ENCODE measurements at places on chromosomes 3 and 15.

DNA sequence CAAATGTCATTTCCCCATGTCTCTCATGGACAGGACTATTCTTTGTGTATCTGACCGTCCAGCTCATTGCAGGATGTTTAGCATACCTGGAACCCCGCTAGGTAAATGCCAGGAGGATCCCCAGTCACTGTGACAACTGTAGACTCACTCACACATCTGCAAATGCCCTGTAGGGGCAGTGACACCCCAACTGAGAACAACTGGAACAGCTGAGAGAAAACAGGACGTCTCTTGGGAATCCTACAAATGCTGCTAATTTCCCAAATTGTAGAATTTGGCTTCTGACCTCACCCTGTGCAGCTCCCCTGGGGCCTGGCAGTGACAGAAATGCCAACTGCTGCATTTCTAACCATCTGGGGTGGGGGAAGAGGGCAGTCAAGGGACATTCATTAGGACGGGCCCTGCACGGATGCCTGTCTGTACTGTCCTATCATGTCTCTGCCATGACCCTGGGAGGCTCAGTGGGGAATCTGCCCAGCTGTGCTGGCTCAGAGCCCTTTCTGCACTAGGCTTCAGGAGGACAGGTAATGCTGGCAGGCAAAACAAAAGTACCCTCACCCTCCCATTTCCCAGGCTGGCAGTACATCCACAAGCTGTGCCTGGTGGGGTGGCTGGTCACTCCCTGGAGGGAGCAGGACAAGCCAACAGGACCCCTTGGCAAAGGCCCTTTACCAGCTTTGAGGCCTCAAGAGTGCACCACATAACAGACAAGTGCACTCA lies 30.4 kb downstream of the RAB6B start:
- no peak for DNase-seq

- DNase-seq: no peak
Measured at GRCh38 chr3:142977399-142977728, 13.9 kb upstream of the PAQR9 start.

DNA sequence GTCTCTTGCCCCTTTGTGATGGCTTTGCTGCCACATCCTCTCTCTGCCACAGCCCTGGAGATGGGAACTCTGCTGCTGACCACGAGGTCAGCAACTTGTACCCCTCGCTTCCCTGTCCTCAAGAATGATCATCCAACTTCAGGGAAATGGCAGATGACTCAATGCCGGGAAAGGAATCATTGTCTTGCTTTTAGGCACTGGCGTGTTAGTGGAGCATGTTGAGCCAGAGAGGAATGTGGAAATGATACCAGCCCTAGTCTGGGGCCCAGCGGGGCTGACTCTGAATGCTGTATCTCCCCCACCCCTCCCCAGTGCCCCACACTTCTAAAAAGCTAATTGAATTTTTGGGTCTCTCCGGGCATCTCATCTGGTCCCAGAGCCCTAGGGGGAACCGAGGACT lies 184.9 kb upstream of the BHLHE40 start:
- no peak for DNase-seq

DNA sequence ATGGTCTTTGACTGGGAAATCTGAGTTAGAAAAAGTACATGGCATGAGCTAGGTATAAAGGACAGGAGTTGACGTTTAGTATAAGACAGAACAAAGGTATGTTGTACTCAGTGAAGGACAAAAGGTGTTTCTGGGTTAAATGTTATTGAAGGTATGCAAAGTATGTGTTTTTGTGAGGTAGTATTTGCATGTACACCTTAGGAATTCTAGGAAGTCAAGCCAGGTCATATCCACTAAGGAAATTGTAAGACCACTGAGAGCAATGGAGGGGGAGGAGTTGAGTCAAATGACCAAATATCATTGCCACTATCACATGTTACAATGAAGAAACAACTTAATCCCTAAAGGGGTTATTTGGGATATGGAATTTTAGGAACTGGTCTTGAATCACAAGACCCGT lies 24.4 kb upstream of the TGFBR2 start:
- no peak for DNase-seq

GRCh38 chr3:10010878-10011465 lies 15.3 kb upstream of the FANCD2 start:
- peak; percentile 79 for DNase-seq

- no peak for DNase-seq
Measured at GRCh38 chr15:56045068-56045748, 51.8 kb upstream of the NEDD4 start.

GRCh38 chr3:97970156-97970555 lies 2.1 kb downstream of the RIOX2 start:
- no peak for DNase-seq

- no peak for DNase-seq
Measured at GRCh38 chr15:99099661-99100060, 5.2 kb upstream of the SYNM start.

- DNase-seq: no peak
Measured at GRCh38 chr15:62873203-62873602, 169.3 kb upstream of the TPM1 start.

GRCh38 chr15:65740148-65740547 lies 51.9 kb downstream of the DENND4A start:
- no peak for DNase-seq

- no peak for DNase-seq
Measured at GRCh38 chr3:134430174-134430573, 55.6 kb downstream of the ANAPC13 start.

- no peak for DNase-seq
Measured at GRCh38 chr3:131501949-131502348, 822 bp downstream of the MRPL3 start.

- DNase-seq: peak; percentile 29
Measured at GRCh38 chr15:34318277-34319079, 19.1 kb downstream of the SLC12A6 start.

GRCh38 chr3:151998744-151999143 lies 125.3 kb downstream of the SUCNR1 start:
- no peak for DNase-seq

DNA sequence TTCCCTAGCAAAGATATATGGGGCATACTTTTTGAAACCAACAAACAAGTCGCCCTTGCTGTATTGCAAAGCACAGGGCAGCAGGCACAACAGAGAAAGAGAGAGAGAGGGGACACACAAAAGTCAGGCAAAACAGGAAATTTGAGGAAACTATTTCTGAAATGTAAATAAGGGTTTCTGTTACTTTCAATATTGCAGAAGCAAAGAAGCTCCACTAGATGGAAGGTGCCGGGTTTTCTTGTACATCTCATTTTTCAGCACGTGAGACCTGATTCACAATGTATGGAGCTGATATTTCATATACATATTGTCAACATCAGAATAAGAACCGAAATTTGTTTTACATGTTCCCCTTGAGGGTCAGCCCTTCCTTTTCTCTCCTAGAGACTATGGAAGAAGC lies 127.4 kb downstream of the FOXP1 start:
- DNase-seq: peak; percentile 59

- no peak for DNase-seq
Measured at GRCh38 chr3:107782054-107782453, 259.3 kb downstream of the BBX start.

- no peak for DNase-seq
Measured at GRCh38 chr3:190381441-190381840, 6.5 kb upstream of the CLDN16 start.

DNA sequence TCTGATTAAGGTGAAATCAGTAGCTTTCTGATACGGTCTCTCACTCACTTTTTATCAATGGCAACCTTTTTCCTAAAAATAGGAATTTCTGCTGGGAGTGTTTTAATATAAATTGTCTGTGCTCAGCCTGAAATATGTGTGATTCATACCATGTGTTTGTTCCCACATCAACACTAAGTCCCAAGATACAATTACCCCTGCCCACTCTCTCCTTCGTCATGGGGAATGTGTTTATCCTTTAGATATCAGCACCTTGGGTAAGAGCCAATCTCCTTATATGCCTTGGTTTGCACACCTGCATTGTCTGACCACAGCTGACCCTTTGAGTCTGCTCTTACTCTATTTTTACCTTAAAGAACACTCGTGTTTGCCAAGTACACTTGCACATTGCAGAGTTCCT lies 356.4 kb downstream of the LPP start:
- DNase-seq: no peak

GRCh38 chr15:100892013-100892355 lies 12.4 kb downstream of the ALDH1A3 start:
- no peak for DNase-seq

DNA sequence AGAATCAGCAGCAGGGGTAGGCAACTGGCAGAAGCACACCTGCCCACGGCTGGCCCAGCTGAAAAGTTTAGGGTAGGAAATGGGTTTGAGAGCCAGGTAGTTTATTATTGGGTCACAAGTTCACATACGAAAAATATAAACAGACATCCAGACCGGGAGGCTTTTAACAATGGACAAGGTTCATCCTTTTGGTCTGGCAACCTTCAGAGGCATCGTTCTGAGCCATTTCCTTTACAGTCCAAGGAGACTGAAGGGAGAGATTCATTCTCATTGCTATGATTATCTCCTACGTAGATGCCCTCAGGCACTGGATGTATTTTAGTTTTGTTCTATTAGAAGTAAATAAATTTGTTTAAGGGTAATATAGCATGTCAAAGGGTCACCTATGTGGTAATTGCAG lies 248.0 kb upstream of the THBS1 start:
- no peak for DNase-seq

- no peak for DNase-seq
Measured at GRCh38 chr15:91508633-91509032, 344.9 kb upstream of the SLCO3A1 start.

GRCh38 chr15:40282147-40282868 lies 556 bp downstream of the ANKRD63 start:
- DNase-seq: peak; percentile 37

DNA sequence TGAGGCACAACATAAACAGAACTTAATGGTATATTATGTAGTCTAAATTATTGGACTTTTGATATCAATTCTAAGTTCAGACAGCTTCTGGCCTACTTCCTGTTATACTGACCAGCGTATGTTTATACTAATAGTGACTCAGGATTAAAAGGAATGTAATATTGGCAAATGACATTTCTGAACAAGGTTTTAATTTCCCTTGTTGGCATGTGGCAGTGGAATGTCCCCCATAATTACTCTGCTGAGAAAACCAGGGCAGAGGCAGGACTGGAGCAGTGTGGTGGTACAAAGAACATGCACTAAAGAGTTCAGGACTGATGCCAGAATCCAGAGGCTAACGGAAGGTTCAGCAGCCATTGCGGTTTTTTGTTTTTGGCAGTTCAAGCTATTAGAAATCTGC lies 184.0 kb downstream of the KCNAB1 start:
- no peak for DNase-seq

GRCh38 chr3:143206955-143207337 lies 87.4 kb downstream of the CHST2 start:
- DNase-seq: no peak

DNA sequence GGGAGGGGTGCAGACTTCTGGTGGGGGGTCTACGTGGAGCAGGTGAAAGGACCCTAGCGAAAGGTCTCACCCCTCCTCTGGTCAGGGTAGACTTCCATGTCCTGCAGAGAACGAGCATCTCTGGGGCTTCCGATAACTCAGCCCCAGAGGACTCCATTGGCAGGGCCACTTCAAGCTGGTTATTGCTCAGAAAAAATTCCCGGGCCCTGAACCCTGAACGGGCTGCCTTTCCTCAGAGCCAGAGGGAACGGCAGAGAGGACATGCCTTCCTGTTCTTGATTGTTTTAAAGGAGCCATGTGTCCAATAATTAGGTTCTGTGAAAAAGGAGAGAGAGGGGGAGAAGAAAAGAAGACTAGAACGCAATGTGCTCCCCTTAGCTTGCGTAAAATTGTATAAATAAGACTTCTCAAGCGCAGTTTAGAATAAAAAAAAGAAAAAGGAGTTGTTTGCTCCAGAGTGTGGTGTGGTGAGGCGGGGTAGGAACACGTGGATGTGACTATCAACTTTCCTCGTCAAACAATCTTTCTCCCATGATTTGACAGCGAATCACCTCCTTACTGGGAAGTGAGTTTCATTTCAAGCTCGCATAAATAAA lies 193.4 kb upstream of the UBE2E1 start:
- no peak for DNase-seq

- no peak for DNase-seq
Measured at GRCh38 chr3:187406927-187407326, 38.7 kb downstream of the RTP4 start.

- DNase-seq: no peak
Measured at GRCh38 chr3:126126286-126126685, 42.4 kb upstream of the SLC41A3 start.

DNA sequence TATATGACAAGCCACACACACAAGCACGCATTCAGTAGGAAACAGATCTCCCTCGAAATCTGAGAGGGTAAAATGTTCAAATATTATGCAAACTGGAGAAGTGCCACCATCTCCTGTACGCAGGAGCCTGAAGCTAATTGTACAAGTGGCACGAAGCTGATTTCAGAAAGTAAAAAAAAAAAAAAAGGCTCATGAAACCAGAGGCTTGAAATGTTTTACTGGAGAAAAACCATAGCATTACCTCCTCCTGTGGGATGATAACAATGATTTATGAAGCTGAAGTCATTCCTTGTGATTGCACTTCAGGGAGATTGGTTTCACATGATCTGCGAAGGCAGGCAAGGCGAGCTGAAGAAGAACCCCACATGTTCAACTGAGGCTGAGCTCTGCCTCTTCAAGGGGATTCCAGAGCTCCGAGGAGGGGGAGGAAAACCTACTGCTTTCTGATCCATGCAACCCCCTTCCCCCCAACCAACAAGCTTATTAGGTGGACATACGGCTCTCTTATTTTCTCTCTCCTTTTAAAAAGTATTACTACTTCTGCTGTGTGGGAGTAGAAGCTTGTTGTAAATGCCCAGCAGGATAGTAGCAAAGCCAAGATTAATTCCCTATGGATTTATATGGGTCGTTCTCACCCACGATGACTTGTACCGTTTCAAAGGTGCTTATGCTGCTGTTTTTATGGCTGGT lies 101.1 kb downstream of the GREM1 start:
- no peak for DNase-seq

DNA sequence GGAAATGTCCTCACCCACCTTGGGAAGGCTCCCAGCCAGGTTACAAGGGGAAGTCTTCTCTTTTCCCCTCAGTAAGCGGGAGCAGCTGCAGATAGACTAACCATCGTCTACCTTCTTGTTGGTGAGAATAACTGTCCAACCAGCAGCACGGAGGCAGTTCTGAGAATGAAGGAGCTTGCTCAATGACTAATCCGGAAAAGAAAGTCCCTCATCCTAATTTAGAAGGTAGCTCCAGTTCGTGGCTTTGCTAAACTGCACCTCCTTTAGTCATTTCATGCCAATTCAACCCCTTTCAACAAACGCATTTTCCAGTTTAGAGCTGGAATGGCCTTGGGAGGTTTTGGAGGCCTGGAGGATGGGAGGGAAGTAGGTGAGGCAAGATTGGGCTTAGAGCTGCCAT lies 527.4 kb upstream of the PROK2 start:
- no peak for DNase-seq

- no peak for DNase-seq
Measured at GRCh38 chr15:97929456-97930229, 30.9 kb upstream of the ARRDC4 start.

GRCh38 chr3:61812517-61812916 lies 251.1 kb downstream of the PTPRG start:
- no peak for DNase-seq

GRCh38 chr3:2861120-2861519 lies 249.1 kb downstream of the IL5RA start:
- DNase-seq: no peak

GRCh38 chr15:34853001-34853758 lies 57.8 kb upstream of the ACTC1 start:
- no peak for DNase-seq

Data from CD4-positive, alpha-beta T cell treated with Interleukin-6 at 100 ng/mL for 8 hours (primary cell).